ENCODE measurements at places on chromosomes 7 and 10.
A peak's percentile ranks its signal among the peaks of the same experiment; 100 is the strongest.

GRCh38 chr10:11454958-11455566, 156.4 kb downstream of the USP6NL start:
- DNase-seq = no peak

- no peak for DNase-seq
These were observed 23.3 kb downstream of the MACC1 start for GRCh38 chr7:20193873-20194272.

GRCh38 chr10:43125274-43125845, 12.9 kb upstream of the CSGALNACT2 start:
- no peak for DNase-seq

GRCh38 chr10:33422471-33423153, 88.1 kb upstream of the NRP1 start:
- no peak for DNase-seq

- no peak for DNase-seq
These were observed 1126.2 kb downstream of the TYW1 start for GRCh38 chr7:68122801-68123200.

DNA sequence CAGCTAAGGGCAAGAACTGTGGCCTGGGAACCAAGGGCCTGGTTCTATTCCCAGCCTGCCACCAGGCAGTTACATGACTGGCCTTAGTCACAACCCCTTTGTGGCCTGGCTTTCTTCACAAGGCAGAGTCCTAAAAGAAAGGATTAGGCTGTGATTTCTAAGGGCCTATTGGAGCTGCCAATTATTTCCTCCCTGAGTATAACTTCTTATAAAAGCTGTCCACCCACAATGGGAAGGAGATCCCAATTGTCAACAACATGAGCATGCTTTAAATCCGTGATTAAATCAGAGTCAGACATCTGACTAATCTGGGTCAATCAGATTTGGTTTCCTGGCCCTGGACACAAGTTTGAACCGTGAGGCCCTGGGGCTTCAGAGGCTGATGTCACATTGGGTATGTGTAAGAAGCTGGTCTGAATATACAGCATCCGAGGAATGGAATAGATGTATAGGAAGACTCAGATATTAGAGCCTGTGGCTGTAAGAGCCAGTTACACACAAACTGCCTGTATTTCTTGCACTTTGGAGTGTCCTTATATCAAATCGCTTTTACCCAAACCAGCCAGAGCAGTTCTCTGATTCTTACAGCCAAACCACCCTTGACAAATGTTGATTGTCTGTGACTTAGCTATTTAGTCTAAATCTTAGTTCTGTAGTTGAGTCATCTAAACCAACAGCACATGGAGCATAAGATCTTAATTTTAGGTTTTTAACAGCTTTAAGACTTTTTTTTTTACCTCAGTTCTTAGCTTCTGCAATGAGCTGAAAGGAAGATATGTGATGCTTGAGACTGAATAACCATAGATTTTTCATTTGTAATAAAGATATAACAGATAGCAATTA, 61.3 kb downstream of the ABCB4 start:
- no peak for DNase-seq

- DNase-seq = no peak
These were observed 228.7 kb downstream of the CHRM2 start for GRCh38 chr7:137097111-137097510.

GRCh38 chr7:41955451-41955850, 252.6 kb upstream of the INHBA start:
- DNase-seq = no peak

GRCh38 chr7:139777948-139778841, at the start of gene HIPK2:
TSS of gene HIPK2 (minus strand) at chr7:139777998. CDS start at chr7:139777623, 375 bp downstream.
- DNase-seq = peak; percentile 81

GRCh38 chr10:124732931-124733570, 11.1 kb downstream of the FAM53B start:
- peak; percentile 58 for DNase-seq

- DNase-seq = no peak
These were observed 119.5 kb downstream of the CFAP58 start for GRCh38 chr10:104472957-104473745.

DNA sequence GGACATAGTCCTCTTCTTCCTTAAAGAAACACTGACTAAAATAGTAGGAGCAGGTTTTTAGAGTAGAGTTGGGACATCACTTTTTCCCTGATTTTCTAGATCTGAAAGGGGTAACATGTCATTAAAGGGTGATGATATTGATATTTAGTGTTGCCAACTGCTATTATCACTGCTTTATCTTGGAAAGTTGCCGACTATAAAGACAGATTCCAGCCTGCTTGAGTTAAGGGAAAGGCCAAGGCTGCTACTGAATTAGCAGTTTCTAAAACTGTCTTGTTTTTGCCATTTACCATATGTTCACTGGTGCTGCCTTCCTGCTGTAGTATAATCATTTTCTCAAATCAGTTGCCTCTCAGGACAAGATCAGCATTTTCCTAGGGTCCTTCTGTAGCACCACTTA, 29.7 kb downstream of the AP3M1 start:
- DNase-seq = no peak

DNA sequence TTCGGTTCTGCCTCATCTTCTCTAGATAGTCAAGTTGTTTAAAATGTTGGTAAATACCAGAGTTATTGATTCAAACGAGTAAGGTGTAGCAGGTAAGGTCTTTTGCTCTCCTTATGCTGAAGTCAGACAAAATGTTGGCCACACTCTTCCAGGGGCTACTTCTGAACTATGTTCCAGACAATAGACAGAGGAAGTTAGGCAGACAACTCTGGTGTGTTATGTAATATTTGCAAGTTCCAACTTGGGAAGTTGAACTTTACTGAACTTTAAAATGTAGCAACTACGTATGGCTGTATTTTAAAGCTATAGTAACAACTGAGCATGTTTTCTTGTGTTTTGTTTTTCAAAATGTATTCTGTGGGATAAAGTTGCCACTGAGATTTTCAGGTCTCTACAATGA, 125.7 kb upstream of the NEBL start:
- DNase-seq = no peak

GRCh38 chr7:18610331-18610948, 114.9 kb downstream of the HDAC9 start:
- DNase-seq = no peak

GRCh38 chr7:22173685-22174573, 183.0 kb downstream of the RAPGEF5 start:
- no peak for DNase-seq

- DNase-seq = peak; percentile 64
These were observed at the start of gene JCAD for GRCh38 chr10:30059209-30060107. TSS of gene JCAD (minus strand) at chr10:30059586. CDS start at chr10:30047812, 11,774 bp downstream.
